ENCODE measurements at places on chromosomes 5 and 9.

DNA sequence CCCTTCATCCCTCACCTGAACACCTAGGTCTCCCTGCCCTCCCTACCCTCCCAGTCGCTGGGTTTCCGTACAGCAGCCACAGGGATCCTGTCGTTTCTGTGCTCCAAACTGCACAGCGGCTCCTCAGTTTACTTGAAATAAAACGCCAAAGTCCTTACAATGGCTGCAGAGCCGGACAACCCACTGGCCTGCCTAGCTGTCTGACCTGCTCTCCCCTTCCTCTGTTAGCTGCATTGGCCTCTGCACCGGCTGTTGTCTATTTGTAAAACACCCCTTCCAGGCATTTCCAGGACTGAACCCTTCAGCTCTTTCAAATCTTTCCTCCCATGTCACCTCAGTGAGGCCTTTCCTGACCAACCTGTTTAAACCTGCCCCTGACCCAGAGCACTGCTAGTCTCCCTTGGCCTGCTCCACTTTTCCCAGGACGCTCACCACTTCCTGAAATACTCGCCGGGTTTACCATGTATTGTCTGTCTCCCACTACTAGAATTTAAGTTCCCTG, 9.1 kb upstream of the MGAT1 start:
- DNase-seq, result no peak

- no peak for DNase-seq
Observed at GRCh38 chr9:19113964-19114679, 11.4 kb upstream of the HAUS6 start.

GRCh38 chr5:50553560-50553984, 112.5 kb upstream of the EMB start:
- no peak for DNase-seq

DNA sequence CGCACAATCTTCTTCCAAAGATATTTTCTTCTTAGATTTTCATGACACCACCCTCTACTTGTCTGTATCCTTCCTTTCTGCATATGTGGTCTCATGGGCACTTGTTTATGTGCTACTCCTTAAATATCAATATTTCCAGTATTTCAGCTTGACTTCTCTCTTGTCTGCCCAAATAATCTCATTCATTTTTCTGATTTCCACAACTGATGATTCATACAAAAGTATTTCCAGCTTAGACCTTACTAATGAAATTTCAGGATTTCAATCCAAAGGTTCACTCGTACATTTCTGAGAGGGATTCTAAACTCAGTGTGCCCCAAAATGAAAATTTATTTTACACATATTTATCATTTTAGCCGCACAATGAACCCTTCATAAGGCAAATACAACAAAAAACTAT, 928.9 kb upstream of the C9orf72 start:
- no peak for DNase-seq

DNA sequence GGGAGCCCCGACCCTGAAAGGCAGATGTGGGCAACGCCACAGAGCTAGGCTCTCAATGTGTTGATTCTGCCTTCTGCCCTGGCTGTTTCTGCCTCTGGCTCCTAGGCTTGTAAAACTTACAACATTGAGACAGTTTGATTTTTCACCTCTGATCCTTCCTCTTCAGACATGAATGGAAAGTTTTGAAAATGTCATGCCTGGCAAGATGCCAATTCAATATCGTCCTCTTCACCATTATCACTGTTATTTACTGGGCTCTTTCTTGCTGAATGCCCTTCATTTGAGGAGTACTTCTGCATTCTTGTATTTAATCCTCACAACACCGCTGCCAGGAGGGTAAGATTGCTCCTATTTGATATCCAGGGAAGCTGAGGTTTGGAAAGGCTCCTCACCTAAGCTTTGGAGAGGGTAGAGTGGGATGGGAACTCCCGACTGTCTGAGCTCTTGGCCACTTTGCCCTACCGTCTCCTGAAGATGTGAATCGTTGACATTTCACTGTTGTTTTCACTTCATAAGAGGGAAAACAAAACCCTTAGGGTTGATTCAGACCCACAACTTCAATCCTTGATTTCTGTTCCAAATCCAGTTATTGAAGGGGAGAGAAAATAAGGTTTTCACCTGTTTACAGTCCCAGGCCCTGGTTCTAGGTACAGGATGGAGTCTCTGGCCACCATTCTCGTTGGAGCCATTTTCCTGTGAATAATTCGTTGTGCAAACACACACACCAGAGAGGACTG, 12.7 kb upstream of the FGF1 start:
- no peak for DNase-seq

DNA sequence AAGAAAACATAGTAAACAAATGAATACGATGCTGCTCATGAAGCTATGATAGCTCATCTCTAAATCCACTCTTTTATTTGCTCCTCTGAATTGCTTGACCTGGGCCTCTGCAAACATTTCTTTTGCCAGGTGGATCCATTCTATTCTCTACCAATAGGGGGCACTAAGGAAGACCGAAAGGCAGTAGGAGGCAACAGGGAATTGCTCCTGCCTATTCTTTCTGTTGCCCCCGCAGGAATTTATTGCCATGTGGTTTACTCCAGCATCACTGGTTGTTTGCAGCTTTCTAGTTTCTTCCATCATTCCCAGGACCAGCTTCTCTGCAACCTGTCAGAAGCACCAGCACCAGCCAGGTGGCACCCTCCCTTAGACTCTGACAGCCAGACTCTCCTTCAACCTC, 5.3 kb downstream of the GAPT start:
- no peak for DNase-seq

- DNase-seq, result no peak
Observed at GRCh38 chr9:86128235-86128822, 29.0 kb upstream of the GOLM1 start.

DNA sequence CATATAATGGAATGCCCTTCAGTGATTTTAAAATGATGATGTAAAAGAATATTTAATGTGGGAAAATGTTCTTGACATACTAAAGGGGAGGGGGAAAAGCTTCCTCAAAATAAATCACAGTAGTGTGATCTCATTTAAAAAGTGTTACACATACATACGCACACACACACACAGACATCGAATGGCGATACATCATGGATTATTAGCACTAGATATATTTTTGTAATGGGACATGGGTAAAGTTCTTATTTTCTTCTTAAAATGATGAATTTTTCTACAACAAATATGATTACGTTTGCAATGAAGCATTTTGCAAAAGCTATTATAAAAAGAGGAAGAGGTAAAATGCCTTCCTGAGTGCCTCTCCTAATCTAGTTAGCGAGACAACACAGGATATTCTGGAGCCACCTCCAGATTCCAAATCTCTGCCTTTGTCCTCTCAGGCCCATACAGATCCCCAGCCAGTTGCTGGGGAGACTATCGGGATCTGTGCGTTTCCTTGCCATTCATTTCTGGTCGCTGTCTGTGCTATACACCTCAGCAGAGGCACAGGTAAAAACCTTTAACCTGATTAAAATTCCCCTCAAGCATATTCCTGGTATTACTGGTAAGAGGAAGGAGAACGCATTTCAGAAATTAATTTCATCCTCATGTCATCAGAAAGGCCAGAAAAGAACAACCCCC, 69.6 kb downstream of the SLC28A3 start:
- DNase-seq, result no peak

DNA sequence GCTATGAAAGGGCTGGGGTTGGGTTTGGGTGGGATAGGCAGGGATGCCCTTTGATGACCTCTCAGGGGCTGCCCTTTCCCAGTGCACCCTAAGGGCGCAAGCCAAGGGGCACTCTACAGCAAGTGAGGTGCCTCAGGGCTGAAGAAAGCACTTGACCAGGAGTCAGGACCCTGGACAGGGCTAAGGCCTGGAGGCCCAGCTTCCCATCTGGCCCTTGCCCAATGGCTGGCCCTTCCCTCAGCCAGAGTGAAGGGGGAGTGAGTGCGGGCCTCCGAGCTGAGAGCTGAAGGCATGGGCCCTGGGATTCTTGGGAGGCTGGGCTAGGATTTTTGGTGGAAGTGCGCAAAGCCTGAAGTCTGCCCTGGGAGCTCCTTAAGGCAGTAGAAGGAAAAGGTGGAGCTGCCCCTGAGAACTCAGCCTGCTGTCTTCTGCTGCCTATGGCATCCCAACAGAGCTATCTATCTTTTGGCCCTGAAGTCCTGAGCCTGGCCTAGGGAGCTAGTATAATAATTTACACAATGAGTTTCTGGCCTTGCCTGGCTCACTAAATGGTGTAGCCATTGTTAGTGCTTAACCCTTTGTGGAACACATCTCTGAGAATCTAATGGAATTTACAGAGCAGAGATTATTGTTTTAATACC, 16.4 kb downstream of the JADE2 start:
- DNase-seq, result peak; percentile 57

GRCh38 chr9:13900449-13900848, 413.5 kb downstream of the NFIB start:
- no peak for DNase-seq

DNA sequence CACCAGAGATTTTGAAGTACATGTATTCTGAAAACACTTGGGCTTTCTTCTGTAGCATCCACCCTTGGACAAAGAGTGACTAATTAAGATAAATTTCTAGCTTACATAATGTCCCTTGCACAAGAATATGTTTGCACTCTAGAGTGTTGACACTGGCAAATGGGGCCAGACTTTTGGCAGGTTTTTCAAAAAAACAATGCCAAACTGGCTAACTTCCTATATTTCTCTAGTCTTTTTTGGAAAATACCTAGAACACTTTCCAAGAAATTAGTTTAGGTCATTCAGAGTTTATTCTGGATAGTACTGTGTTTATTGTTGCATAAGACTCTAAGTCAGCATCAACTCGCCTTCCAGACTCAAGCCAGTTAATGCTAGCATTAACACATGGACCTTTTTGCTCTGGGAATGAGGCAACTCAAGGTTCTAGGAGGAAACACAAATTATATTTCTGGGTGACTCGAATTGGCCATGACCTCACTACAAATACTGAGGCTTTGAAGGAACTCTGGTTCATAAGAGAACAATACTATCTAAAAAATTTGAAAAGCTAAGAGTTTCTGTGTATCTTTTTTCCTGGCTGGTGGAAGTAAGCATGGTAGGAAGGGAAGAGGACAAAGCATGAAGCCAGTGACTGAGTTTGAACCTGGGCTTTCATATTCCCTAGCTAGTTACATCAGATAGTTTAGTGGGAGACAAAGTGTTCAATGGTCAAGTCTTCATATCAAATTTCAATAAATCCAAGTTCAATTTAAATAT, 101.6 kb downstream of the NREP start:
- no peak for DNase-seq

DNA sequence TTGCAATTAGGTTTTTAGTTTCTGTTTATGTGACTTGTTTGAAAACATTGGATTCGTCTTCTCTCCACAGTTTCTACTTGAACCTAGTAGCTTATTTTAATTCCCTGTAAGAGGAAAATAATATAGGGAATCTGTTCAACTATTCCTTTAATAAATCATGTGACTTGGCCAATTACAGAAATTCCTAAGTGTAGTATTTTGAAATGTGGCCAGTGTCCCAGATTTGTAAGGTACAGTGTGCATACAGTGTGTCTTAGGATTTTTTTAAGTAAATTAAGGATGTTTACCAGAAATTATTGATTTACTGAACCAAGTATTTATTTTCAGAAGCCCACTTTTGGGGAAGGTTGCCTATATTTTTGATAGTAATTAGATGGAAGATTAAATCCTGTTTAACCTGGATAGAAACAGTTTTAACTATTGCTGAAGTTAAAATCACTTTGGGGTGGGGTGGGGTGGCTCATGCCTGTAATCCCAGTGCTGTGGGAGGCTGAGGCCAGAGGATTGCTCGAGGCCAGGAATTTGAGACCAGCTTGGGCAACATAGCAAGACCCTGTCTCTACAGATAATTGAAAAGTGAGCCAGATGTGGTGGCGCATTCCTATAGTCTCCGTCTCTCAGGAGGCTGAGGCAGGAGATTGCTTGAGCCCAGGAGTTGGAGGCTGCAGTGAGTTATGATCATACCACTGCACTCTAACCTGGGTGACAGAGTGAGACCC, 36.9 kb downstream of the G3BP1 start:
- no peak for DNase-seq

DNA sequence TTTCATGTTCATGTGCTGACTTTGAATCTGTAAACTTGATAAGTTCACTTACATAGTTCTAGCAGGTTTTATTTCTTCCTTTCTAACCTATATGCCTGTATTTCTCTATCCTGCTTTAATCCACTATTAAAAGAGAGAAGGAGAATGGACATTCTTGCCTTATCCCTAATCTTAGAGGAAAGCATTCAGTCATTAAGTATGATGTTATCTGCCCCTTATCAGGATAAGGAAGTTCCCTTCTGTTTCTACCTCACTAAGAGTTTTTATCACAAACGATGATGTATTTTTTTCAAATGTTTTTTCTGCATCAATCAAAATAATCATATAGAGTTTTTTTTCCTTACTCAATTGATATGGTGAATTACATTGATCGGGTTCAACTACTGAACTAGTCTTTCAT, 33.1 kb downstream of the DRD1 start:
- DNase-seq, result no peak

DNA sequence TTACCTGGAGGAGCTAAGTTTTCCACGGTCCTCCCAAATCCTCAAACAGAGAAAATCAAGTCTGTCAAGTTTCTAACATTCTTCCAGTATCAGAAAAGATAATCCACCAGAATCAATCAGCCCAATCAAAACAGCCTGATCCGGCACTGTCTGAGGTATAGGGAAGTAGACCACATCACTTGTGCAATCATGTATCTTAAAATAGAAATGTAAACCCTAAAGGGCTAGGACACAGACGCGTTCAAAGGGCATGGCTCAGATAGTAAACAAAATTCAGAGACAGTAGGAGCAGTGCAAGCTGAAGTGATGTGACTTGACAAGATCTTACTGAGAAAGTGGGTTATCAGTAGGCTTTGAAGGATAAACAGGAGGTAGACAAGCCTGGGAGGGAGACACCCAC, 252.4 kb upstream of the DAPK1 start:
- DNase-seq, result no peak

DNA sequence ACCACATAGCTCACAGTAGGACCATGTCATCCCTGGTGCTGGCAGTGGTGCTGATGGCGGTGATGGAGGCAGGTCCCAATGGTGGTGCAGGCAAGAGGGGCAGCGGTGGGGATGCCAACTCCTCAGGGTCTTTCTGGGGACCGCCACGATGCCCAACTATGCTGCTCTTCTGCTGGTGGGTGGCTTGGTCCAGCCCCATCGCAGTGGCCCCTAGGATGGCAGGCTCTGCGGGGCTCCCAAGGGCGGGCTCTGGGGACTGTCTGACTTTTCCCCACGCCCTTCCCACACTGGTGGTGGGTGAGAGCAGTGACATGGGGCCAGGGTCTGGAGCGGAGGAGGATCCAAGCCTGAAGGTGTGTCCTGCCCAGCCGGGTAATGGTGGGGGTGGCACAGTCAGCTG, 288.9 kb upstream of the RIOK2 start:
- no peak for DNase-seq

DNA sequence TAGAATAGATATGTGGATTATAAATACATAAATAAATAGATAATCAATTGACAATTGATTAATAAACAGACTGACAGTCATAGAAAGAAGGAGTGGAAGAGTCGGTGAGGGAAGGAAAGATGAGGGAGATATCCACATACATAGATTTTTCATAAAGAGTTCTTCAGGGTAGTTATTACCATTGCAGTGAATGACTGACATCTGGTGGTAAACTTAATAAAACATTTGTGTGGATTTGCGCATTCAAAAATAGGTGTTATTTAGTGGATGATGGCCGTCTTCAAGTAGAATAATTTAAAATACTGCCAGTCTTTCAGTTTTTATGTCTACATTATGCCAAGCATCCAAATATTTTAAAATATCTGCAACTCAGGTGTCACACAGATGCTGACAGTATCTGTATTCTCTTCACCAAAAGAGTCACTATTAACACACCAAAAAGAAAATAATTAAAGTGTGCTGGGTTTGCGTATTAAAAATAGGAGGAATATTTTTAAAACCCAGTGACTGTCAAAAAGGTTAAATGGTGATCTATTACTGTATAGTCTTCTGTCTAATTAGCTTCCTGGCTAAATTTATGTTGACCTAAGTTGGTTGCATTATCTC, 78.8 kb downstream of the GIN1 start:
- no peak for DNase-seq

- DNase-seq, result no peak
Observed at GRCh38 chr5:153884612-153884957, 154.1 kb downstream of the FAM114A2 start.
